ENCODE measurements at places on chromosomes 3 and 15.
A peak's percentile ranks its signal among the peaks of the same experiment; 100 is the strongest.

DNA sequence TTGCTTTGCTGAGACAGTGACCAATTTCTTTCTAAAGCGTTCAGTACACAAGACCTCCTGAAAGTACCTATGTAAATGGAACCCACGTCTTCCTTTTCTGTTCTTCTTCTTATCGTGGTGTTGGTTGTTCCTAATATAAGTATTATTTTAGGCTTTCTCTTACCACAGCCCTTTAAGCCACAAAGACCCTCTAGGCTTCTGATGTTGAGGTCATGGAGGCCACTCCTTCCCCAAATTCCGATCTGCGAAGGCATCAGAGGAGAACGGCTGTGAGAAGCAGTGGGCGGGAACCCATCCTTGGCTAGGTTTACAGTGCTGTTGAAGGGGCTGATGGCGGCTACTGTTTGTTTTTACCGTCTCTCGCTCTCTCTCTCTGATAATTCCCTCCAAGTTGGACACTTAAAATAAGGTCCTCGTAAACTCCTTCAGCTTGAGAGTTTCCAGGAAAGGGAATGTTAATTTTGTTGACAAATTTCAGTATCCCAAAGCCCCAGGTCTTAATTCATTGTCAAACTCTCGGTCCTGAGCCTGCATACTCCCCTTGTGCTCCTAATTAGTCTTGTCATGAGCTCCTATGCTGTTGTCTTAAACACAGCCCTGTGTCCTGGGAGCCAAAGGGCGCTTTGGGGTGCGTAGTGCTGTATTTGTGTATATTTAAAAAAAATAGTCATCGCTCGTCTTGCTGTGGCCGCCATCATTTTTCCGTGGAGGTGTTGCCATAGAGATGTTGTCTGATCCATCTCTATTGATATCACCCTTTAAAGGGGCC lies 178.8 kb downstream of the OPA1 start:
- DNase-seq: no peak

- peak; percentile 76 for DNase-seq
Observed at GRCh38 chr15:25508369-25509002, 69.7 kb upstream of the UBE3A start.

GRCh38 chr3:78879295-78879860 lies 888.4 kb downstream of the ROBO1 start:
- no peak for DNase-seq

DNA sequence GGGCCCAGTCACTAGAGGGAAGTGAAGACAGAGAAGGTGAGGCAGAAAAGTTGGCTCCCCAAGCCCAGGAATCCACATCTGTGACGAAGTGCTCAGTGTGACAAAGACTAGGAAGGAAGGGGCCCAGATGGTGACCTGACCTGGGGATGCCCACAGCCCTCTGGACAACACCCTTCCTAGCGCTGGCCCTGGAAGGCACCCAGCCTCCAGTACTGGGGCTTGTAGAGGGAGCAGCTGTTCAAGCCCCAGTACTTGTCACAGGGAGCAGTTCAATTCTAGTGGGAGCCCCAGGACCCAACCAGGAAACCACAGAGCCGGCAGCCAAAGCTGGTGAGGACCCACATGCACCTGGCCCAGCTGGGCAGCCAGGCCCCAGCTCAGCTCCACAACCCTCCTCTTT lies 190.8 kb downstream of the XXYLT1 start:
- no peak for DNase-seq

DNA sequence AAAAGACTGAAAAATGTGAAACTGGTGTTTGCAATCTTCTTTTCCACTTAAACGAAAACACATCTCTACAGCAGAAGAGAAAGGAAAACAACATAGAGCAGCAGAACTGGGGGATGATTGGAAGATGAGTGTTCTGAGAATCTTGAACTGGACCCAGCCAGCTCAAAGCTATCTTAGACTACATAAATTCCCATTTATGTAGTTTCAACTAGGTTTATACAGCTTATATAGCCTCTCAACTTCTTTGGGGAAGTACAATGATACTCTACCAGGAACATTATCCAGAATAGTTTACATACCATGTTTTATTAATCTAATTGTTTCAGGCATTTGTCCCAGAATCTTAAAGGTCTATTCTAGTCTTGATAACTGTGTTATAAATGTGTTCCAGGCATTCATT lies 658.2 kb upstream of the LMCD1 start:
- DNase-seq: no peak

GRCh38 chr3:127394984-127395662 lies 107.3 kb upstream of the PRR20G start:
- no peak for DNase-seq

- no peak for DNase-seq
Observed at GRCh38 chr3:128338536-128339330, 128.0 kb downstream of the DNAJB8 start.

DNA sequence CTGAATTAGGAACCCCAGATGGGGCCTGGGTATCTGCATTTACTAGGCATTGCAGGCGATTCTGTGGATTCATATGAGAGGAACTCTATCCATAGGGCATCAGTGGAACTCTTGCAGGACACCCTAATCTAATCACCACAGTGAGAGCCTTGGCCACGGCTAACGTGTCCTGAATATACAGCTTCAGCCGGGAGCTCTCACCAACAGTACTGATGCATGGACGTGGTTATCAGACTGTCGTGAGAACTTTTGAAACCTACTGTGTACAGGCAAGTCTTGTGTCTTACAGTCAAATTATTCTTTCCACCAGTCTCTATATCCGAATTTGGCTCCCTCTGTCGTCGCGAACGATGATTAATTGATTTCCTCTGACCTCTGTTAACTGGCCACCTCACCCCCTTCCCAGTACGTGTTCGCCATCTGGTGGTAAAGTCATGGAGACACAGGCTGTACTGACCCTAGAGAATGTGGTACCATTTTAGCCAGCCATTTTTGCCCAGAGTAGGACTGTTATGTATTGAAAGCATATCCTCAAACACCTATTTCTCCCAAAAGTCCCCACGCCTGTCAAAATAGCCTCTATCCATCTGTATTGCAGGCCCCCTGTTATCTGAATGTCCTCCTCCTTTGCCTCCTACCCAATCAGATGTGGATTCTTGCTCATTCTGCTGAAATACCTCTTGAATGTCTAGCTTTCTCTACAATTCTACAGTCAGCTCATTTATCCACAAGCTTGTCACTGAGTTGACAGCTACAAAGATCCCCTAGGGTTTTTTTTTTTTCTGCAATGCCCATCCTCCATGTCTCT lies 39.7 kb downstream of the GLDN start:
- DNase-seq: peak; percentile 83

- DNase-seq: no peak
Observed at GRCh38 chr3:69651765-69652164, 87.5 kb upstream of the MITF start.

DNA sequence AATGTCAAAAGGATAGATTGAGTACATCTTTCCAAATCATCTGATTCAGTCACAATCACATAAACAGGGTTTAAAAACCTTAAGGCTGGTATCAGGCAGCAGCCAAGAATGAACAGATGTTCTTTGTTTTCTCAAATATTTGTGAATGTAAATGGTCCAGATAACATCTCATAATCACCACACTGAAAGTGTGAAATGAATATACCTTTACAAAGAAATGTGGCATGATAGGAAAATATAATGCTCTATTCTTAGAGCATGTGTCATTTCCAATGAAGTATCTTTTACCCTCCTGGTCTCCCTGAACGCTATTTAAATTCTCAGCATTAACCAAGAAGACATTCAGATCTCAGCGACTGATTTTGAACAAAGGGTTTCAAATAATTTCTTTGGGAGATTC lies 8.8 kb upstream of the ACTC1 start:
- no peak for DNase-seq

DNA sequence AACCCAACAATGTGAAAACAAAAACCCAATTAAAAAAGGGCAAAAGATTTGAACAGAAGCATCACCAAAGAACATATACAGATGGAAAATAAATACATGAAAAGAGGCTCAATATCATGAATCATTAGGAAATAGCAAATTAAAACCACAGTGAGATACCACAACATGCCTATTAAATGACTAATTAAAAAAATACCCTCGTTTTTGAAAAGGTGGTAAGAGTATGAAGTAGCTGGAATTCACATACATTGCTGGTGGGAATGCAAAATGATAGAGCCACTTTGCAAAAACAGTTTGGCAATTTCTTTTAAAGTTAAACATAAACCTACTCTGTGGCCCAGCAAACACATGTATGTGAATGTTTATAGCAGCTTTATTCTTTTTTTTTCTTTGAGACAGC lies 75.8 kb downstream of the B3GNT5 start:
- DNase-seq: peak; percentile 72

GRCh38 chr3:396293-396692 lies 199.7 kb downstream of the CHL1 start:
- DNase-seq: no peak

GRCh38 chr3:55060896-55061719 lies 133.2 kb upstream of the LRTM1 start:
- peak; percentile 41 for DNase-seq

DNA sequence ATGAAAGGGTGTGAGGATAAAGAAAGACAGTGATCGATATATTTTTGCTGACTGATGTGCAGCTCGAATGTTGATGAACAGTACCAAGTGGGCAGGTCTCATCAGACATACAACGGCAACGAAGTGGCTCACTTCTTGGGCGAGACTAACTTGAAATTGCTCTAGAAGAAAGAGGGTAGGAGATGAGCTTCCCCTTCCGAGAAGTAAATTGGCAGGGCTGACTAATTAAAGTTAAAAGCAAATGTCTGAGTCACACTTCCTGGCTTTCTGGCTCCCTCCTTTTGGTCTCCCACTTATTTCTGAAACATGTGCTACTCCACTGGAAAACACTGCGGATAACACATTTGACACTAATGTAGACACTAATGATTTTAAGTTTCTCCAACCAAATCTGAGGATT lies 228.3 kb downstream of the ABHD5 start:
- DNase-seq: peak; percentile 34

DNA sequence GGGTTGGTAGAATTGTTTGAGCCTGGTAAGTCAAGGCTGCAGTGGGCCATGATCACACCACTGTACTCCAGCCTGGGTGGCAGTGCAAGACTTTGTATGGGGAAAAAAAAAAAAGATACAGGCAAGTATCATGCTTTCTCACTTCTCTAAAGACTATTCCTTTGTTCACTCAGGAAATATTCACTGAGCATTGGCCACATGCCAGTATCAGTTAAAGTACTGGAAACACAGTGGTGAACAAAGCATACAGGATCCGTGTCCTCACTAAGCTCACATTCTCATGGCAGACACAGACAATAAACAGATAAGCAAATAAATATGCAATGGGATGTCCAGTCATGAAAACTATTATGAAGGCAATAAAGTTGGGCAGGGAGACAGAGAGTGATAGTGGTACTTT lies 5.1 kb upstream of the MTHFS start:
- peak; percentile 10 for DNase-seq

GRCh38 chr3:37635251-37635650 lies 226.4 kb upstream of the CTDSPL start:
- DNase-seq: no peak

GRCh38 chr3:50205413-50206276 lies 574 bp downstream of the SLC38A3 start:
- peak; percentile 62 for DNase-seq

GRCh38 chr15:71651750-71652186 lies 158.6 kb upstream of the NR2E3 start:
- peak; percentile 79 for DNase-seq
